ENCODE measurements at places on chromosomes 6 and 20.

DNA sequence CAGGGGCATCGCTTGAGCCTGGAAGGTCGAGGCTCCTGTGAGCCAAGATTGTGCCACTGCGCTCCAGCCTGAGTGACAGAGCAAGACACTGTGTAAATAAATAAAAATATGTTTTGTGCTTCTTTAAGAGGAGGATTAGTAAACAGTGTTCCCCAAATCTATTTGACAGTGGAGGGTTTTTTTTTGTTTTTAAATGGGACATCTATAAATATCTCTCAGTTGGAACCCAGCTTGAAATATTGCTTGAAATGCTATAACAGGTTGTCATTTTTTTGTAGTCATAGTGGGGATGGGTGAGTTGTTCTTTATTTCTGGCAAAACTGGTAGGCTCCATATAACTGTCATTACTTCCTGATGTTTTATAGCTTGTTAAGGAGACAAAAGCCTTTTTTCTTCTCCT is 54.3 kb downstream of the CARMIL1 start:
- no peak for DNase-seq

DNA sequence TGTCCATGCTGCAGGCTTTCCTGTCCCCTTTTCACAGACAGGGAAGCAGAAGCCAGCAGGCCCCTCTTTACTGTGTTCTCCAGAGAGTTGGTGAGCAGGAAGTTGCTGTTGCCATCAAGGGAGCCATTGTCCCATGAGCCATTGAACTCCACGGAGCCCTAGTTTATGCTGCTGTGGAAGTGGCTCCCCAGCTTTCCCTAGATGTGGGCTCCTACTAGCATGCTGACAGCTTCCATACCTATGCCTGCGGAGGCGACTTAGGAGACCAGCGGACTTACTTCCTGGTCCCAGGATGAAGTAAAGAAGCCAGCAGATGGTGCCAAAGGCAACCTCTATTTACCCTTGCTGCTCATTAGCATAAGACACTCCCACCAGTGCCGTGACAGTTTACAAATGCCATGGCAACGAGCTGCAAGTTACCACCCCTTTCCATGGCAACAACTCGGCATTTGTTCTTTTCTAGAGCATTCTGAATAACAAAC is 30.8 kb upstream of the FKBP1A start:
- DNase-seq = no peak

DNA sequence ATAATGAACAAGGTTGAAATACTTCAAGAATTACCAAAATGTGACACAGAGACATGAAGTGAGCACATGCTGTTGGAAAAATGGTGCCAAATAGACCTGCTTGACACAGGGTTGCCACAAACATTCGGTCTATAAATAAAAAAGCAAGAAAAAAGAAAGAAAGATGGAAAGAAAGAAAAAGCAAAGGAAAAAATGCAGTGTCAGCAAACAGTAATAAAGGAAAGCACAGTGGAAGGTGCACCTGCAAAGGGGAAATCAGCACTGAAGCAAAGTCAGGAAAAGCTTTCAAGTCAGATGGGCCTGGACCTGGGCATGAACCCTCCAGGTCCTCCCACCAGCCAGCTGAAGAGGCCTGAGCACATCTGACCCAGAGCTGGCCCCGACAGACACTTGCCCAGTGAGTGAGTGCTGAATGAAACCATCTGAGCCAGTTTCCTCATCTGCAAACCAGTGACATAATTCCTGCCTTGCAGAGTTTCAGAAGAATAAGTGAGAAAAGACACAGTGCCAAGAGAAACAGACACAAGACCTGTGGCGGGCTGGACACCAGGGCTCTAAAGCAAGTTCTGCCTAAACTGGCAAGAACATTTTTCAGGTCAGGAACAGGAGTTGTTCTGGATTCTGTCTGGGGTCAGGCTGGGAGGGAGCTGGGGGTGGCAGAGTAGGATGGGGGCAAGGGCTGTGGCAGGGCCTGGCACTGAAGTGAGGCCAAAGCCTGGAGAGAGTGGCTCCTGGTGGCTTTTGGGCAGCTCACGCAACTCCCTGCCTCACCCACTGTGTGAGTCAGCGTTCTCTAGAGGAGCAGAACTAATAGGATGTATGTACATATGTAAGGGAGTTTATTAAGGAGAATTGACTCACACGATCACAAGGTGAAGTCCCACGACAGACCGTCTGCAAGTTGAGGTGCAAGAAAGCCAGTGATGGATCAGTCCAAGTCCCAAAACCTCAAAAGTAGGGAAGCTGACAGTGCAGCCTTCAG is 23.9 kb upstream of the MICB start:
- DNase-seq = no peak

GRCh38 chr6:36320475-36320874 is 16.2 kb downstream of the BNIP5 start:
- no peak for DNase-seq

DNA sequence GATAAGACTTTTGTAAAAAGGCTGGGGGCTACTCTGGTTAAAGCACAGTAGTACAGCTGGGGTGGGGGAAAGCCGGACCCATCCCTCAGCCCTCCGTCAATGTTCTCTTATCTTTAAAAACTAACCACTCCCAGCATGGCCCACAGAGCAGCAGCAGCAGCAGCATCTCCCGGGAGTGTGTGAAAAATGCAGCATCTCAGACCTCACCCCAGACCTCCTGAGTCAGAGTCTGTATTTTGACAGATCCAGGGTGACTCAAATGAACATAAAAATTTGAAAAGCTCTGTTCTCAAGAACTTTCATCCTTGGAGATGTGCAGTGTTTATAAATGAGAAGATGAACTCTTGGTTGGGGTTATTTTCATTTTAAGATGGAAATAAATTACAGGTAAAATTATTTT is 277.7 kb upstream of the ECI2 start:
- no peak for DNase-seq

DNA sequence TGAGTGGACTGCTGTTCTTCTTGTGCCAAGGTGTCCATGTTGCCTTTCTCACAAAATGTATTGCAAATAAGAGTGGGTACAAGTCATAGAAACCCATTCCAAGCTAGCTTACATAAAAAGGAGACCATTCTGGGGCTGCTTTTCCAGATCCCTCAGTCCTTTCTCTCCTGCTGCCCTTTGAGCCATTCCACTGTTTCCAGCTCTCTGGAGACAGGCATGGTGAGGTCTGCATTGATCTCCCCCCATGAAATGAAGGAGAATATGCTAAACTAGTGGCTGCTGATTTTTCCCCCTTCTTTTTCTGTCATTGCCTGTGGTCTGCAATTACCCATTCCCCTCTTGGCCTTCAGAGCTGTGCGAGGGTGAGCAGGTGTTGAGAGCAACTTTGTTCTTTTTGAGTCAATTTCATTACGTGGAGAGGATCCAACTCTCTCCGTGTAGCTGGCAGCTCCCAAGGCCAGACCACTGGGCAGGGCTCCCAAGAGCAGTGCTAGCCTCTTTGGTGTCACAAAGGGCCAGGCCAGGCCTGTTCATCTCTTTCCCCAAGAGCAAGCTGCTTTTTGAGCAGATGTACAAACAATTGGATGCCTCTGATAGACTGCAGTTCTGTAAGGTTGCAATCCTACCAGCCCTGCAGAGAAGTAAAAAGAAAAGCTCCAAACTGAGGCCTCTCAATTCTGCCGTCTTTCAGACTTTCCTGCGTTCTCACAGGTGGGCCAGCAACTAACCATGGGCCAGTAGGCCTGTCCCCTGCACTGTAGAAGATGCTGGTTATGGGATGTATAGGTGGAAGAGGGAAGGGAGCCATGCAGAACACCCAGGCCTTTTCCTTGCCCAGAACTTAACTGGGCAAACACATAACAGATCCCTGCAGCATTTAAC is 96.1 kb upstream of the ARMC2 start:
- DNase-seq = no peak

GRCh38 chr6:148405894-148406293 is 63.3 kb downstream of the SASH1 start:
- no peak for DNase-seq

DNA sequence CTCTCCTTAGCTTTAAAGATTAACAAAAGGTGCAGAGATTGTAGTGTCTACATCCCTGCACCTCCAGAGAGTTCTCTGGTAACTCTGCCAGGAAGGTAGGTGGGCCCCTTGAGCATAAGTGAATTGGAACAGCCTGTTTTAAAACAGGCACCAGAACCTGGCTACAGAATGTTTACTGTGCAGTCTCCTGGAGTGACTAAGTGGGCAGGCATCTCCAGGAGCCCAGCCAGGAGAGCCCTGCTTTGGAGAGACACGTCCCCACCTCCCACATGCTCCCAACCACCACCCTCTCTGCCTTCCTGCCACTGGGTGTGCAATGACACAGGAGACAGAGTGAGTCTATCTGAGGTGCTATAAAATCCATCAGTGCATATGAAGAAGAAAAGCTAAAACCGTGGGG is 110.3 kb upstream of the EYA4 start:
- no peak for DNase-seq

DNA sequence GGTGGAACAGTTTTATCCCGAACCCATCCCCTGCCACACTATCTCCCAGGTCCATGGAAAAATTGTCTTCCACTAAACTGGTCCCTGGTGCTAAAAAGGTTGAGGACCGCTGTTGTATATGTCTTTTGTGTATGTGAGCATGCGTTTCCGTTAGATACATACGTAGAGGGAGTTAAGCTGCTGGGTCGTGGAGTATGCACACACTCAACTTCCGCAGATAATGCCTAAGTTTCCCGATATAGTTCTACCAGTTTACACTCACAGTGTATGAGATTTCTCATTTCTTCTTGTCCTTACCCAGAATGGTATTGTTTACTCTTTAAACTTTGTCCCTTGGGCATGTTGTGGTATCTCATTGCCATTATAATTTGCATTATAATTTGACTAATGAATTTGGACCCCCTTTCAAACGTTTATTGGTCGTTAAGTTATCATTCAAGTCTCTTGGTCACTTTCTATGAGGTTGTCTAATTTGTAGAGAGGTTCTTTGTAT is 50.5 kb upstream of the SCAF8 start:
- no peak for DNase-seq

GRCh38 chr6:121319112-121319553 is 15.1 kb downstream of the TBC1D32 start:
- no peak for DNase-seq

DNA sequence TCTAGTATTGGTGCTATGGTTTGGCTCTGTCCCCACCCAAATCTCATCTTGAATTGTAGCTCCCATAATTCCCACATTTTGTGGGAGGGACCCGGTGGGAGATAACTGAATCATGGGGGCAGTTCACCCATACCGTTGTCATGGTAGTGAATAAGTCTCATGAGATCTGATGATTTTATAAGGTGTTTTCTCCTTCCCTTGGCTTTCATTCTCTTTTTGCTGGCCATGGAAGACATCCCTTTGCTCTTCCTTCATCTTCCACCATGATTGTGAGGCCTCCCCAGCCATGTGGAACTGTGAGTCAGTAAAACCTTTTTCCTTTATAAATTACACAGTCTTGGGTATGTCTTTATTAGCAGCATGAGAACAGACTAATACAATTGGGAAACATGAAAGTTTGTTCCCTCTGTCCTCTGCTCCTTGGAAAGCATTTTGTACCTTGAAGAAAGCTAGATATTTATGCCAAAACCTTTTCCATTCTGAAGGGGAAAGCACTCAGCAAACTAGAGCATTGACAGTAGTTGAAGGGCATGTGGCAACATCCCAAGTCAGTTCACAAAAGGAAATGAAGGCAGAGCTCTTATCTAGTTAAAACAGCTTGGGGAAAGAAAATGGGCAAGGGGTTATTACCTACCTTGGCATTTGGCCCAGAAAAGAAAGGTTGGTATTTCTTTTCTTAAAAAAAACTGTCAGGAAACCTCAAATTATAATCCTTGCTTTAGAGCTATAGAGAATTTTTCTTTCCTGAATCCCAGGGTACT is 10.7 kb upstream of the TNFAIP3 start:
- no peak for DNase-seq

GRCh38 chr20:49283703-49284625 is 6.1 kb upstream of the ZNFX1 start:
- DNase-seq = no peak

GRCh38 chr6:159184559-159184958 is 15.4 kb downstream of the FNDC1 start:
- DNase-seq = peak; percentile 88

DNA sequence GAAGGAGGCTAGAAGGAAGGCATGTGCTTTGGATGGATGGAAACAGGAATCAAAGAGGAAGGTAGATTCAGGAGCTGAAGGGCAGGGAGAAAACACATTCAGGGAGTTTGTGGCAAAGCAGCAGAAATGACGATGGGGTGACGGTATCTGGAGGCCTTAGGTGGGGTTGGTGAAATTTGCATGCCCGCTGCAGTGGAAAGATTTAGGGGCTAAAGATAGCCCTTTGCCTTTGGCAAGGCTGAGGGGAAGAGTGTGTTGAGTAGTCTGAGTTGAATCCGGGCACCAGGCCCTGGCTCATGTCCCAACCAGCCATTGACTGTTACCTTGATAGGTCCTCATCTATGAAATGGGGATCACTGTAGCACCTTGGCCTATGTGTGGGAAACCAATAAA is 1.3 kb downstream of the GZF1 start:
- no peak for DNase-seq

- DNase-seq = no peak
Observed at GRCh38 chr6:5531161-5531560, 269.8 kb downstream of the FARS2 start.

DNA sequence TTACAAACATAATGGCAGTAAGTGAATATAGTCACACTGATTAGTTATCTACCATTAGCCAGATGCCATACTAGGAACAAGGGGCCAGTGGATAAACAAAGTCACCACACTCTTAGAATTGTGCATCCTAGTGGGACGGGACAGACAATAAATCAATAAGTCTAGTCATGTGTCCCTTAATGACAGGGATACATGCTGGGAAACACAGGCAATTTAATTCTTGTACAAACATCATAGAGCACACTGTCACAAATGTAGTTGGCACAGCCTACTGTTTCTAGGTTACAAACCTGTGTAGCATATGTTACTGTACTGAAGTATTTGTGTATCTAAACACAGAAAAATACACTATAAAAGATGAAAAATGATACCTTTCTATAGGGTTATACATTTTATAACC is 123.0 kb upstream of the FAM184A start:
- DNase-seq = no peak
